ENCODE measurements at places on chromosomes 16 and 17.

GRCh38 chr17:82065638-82066303, at the start of gene DUS1L:
Gene DUS1L (minus strand): TSS chr17:82065804. CDS start chr17:82065059, 745 bp downstream.
- peak; percentile 23 for DNase-seq

DNA sequence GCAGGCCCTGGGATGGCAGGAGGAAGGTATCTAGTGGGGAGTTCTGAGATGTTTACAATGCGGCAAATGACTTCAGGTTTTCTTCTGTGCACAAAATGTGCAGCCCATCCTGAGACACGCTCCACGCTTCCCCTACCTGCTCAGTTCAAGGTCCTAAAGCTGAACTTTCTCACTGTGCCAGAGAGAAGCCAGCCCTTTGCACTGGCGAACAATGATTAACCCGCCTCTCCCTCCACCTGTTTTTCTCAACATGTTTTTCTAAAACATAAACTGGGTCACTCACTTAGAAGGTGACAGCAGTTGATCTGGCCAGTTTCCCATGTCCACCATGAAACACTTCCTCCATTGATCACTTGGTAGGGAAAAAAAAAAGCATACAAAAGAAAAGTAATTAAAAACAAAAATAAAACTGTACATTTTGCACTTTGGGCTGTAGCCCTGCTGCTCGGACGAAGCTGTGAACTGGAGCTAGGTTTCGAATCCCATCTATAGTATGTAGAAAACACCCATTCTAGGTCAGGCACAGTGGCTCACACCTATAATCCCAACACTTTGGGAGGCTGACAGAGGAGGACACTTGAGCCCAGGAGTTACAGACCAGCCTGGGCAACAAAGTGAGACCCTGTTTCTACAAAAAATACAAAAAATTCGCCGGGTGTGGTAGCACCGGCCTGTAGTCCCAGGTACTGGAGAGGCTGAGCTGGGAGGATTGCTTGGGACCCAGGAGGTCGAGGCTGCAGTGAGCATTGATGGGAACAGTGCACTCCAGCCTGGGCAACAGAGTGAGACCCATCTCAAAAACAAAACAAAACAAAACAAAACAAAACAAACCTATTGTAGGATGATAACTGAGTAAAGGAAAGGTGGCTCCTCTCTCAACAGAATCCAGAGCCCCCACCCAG, 6.1 kb upstream of the G6PC1 start:
- no peak for DNase-seq

DNA sequence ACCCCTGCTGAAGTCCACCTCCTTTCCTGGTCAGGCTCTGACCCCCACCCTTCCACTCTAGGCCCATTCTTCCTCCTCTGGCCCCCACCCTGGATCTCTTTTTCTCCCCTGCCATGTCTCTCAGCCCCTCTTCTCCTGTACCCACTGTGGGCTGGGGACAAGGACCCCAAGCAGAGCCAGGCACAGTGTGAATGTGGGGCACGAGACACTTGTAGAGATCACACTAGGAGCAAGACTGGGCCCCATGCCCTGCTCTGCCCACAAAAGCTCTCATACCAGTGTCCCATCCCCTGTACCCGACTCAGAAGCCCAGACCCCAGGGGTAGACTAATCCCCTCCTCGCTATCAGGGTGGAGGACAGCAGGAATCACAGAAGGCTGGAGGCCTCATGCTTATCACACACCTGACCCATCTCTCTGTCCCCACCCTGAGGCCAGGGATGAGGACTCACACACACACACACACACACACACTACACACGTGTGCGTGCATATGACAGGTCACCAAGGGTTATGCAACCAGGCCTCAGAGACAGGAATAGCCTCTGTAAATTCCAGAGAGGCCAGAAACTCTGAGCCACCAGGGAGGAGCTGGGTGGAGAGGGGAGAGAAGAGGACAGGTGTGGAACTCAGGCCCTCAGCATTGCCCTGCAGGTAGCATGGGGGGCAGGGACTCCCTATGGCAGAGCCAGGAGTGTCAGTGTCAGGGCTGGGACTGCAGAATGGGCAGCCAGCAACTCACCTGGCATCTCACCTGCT, 21.1 kb downstream of the ARHGAP27 start:
- no peak for DNase-seq

DNA sequence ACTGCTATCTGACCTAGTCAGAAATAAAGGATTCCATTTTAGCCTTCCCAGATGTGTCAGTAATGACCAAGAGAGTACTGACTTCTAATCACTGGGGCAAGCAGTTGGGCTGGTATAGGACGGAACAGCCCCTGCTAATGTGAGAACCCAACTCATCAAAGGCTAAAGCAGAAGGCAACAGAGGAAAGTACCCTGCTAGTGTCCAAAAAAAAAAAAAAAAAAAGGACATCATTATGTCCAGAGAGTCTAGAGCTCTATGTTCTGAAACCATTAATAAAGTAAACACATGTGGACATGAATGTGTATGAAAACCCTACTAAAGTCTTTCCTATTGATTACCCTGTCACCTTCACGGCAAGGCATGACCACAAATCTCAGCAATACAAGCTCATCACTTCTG, 85.0 kb downstream of the CYTH1 start:
- no peak for DNase-seq

DNA sequence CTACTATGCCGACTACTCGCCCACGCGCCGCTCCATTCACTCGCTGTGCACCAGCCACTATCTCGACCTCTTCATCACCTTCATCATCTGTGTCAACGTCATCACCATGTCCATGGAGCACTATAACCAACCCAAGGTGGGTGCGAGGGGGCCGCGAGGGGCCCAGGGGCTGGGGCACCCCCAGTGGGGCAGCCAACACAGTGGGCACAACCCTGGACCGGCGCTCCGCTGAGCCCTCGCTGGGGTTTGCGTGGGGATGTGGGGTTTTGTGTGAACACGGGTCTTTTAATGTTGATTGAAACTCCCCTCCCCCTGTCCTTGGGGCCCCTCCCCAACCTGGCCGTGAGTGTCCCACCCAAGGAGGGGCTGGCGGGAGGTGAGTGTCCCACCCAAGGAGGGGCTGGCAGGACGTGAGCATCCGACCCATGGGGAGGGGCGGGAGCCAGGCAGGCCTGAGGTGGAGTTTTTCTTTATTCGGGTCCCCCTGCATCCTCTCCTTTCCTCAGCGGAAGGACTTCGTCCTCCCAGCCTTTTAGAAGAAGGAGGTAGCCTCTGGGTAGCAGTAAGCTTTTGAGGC, 11.2 kb downstream of the TPSG1 start:
- no peak for DNase-seq

DNA sequence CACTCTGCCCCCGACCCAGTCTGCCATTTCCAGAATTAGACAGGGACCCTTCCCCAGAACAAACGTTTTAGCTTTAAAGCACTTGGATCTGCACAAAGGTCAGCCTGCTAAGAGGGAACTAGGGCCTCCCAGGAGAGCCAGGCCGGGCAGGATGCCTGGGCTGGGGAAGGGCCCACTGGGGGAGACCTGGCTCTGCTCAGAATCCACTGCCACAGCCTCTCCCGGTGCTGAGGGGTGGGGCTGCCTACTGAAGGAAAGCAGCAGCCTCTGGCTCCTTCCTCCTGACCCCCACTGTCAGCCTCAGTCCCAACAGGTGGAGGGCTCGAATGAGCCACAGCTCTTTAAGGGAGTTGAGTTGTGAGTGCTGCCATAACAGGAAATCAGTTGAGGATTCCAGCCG, 1.7 kb downstream of the YBX2 start:
- no peak for DNase-seq

- no peak for DNase-seq
Observed at GRCh38 chr17:3024346-3024745, 39.1 kb downstream of the OR1D5 start.

GRCh38 chr16:68995011-68995504, 110.4 kb upstream of the HAS3 start:
- no peak for DNase-seq

Data from NCI-H2171 treated with DMSO at 0.1 percent for 48 hours (cell line).